ENCODE measurements at places on chromosomes 7 and 10.

- no peak for DNase-seq
These were observed 411.3 kb downstream of the KIF20B start for GRCh38 chr10:90112681-90113080.

DNA sequence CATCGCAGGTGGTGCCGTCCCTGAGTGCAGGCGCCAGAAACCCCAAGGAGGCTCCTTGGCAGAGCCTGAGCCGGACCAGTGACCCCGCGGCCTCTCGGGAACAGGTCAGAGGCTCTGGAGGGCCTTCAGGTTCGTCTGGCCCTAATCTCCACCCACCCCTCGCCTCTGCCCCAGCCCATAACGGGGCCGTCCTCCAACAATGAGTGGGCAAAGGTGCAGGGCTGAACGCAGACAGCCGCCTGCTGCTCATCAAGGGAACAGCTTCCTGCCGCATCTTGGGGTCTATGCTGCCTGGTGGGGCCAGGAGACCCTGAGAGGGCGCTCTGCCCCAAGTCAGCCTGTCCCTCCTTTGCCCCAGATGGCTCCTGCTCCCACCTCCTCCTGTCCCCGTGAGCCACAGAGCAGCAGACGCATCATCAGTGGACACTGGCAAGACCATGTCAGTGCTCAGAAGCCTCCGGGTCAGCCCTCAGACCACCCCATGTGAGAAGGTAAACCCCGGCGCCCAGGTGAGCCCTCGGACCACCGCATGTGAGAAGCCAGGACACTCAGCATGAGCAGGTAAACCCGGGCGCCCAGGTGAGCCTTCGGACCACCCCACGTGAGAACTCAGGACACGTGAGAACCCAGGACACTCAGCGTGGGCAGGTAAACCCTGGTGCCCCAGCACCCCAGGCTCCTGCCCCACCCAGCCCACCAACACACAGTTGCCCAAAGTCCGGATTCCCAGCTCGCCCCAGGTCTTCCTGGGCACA lies 142.0 kb downstream of the PTPRN2 start:
- no peak for DNase-seq

DNA sequence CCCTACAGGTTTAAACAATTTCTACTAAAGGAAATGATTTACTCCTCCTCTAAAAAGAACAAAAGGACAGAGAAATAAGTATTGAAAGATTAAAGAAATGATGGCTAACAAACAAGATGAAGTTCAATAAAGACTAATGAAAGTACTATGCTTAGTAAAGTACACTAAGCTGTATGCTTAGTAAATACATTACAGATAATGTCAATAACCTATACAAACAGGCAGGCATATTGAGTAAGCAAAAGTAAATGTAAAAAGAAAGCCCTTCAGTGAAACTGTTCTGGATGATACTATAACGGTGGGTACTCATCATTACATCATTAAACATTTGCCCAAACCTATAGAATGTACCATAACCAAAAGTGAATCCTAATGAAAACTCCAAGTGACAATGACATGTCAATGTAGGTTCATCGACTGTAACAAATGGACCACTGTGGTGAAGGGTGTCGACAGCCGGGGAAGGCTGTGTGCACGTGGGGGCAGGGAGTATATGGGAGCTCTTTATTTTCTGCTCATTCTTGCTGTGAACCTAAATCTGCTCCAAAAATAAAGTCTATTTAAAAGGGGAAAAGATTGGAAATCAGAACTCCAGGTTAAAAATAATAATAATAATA lies 34.0 kb downstream of the CYTH3 start:
- peak; percentile 24 for DNase-seq

DNA sequence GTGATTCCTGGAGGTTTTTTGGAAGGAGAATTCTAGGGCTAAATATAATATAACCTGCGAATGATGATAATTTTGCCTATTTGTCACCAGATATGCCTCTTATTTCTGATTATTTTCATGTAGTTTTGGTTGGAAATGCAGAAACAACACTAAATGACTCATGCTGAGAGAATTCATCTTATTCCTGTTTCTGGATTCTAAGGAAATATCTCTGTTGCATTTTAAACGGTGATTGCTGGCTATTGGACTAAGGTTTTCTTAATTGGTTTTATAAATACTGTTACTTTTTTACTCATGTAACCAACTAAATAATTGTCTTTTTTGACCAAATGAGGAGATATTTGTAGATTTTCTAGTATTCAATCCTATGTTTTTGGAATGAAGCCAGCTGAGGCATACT lies 204.9 kb upstream of the NPSR1 start:
- no peak for DNase-seq

GRCh38 chr7:2954433-2954853 lies 89.2 kb downstream of the CARD11 start:
- no peak for DNase-seq

- no peak for DNase-seq
These were observed 42.0 kb upstream of the CYP2C18 start for GRCh38 chr10:94641480-94641879.

GRCh38 chr10:119313644-119314043 lies 106.3 kb downstream of the GRK5 start:
- no peak for DNase-seq
